ENCODE measurements at places on chromosomes 16 and 17.
A peak's percentile ranks its signal among the peaks of the same experiment; 100 is the strongest.

- no peak for DNase-seq
Measured at GRCh38 chr17:21113716-21114115, 13.0 kb upstream of the DHRS7B start.

DNA sequence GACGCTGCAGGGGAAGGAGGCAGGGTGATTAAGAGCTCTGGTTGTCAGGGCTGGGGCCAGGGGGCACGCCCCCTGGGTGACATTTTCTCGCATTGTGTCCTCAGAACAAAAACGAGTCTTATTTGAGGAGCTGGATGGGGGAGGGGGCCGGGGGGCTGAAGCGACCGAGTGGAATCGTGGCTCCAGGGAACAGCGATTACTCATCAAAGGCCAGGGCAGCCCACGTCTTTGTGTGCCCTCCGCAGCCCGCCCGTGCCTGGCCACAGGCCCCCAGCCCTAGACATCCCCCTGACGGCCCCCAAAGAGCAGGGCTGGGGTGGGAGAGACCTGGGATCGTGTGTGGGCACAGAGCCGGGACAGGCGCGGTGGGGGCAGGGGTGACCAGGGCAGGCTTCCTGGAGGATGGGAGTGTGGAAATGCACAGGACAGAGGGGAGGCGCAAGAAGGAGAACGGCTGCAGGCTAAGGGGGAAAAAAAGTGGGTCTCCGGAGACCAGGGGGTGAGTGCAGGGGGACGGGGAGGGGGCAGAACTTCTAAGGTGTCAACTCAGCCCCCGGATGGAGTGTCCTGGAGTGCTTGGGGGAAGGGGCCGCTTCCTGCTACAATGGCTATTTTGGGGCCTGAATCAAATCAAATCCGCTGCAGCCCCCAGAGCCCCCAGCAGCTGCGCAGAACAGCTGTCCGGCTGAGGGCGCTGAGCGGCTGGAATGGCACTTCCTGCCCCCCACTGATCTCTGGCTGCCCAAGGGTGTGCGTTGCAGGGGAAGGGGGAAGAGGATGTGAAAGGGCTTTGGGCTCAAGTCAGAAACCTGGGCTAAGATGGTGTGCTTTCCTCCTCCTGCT is 24.0 kb upstream of the PHB1 start:
- no peak for DNase-seq

- no peak for DNase-seq
Measured at GRCh38 chr16:50474138-50474537, 74.1 kb upstream of the NKD1 start.

DNA sequence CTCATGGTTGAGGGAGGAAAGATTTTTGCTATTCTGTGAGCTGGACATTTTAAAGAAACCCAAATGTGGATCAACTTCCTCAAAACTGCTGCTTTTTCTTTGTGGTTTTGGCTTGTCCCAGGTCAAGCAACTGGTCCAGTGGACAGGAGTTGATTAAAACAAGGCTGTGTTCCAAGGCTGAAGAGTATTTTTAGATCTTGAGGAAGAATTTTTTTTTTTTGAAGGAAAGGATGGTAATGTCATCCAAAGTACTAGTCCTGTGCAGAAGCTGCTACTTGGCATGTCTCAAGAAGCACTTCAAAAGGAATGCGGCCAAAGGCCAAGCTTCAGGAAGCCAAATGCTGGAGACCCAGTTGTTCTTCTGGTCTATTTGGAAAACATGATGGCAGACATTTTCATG is 8.0 kb upstream of the MYH2 start:
- DNase-seq, result no peak

DNA sequence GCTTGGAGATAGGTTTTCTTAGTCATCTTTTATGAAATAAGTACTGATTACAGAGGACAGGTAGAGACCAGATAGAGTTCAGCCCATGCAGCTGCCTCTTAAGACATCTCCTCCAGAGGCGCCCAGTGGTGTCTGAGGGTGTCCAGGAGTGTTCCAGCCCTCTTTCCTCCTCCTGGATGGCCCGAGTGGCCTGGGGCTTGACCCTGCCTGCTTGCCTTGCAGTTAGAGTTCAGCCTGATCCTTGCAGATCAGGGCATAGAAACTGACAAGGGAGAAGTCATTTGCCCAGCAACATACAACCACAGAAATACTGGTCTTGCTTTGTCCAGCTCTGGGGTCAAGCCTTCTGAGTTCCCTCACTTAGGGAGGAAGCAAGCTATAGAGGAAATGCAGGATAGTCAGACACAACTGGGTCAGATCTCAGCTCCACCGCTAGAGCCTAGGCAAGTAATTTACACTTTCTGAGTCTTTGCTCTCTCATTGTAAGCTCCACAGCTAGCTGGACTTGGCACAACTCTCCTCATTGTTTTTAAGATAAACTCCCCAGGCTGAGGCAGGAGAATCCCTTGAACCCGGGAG is 3.6 kb upstream of the CCL1 start:
- DNase-seq, result no peak

GRCh38 chr17:48100591-48101011 is 677 bp downstream of the CBX1 start:
- no peak for DNase-seq

- no peak for DNase-seq
Measured at GRCh38 chr17:5297245-5297644, 15.2 kb downstream of the RABEP1 start.

GRCh38 chr17:29045734-29046472 is 3.0 kb downstream of the PIPOX start:
- no peak for DNase-seq

- peak; percentile 28 for DNase-seq
Measured at GRCh38 chr16:87806641-87807546, 41.1 kb upstream of the KLHDC4 start.

DNA sequence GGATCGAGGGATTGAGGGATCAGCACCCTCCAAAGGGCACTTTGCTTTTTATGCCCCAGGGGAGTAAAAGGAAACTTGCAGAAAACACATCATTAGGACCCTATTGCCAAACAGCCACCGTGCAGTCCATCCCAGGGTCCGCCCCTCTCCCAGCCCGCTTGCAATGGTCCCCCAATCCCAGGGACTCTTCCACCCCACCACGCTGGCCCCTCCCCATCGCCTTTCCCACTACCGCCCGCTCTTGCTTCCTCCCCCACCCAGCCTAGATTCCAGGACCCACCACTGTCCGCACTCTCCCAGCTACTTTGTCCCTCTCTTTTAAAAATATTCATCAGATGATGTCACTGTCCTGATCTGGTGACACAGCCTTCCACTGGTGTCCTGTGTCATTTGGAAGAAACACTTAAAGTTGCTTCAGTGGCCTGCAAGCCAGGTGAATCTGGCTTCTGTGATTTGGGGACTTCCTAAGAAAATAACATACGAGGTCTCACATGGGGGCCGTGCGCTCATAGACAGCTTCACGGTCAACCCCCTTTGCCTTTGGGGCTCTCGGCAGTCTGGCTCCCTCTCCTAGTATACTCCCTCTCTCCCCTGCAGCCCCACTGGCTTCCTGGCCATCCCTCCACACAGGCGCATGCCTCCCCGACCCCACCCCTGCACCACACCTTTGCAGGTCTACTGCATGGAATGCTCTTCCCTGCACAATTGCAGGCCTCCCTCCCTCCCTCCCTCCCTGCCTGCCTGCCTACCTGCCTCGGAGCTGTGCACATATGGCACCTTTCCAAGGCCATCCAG is 127.9 kb downstream of the RBFOX3 start:
- no peak for DNase-seq

DNA sequence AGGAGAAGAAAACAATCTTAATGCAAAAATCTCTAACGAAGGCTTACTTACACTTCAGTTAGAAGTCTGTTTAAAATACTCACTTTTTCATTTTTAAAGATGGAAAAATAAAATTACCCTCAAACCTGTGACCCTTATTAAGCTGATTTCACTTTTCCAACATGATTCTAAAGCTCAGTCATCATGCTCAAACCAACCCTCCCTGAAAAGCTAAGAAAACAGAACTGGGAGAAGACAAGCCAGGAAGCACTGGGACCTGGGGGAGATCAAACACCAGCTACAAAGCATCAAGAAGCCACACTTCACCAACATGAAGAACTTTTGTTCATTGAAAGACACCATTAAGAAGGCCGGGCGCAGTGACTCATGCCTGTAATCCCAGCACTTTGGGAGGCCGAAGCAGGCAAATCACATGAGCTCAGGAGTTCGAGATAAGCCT is 88.8 kb downstream of the LITAF start:
- DNase-seq, result no peak

GRCh38 chr17:67718325-67718941 is 697 bp downstream of the NOL11 start:
- no peak for DNase-seq

DNA sequence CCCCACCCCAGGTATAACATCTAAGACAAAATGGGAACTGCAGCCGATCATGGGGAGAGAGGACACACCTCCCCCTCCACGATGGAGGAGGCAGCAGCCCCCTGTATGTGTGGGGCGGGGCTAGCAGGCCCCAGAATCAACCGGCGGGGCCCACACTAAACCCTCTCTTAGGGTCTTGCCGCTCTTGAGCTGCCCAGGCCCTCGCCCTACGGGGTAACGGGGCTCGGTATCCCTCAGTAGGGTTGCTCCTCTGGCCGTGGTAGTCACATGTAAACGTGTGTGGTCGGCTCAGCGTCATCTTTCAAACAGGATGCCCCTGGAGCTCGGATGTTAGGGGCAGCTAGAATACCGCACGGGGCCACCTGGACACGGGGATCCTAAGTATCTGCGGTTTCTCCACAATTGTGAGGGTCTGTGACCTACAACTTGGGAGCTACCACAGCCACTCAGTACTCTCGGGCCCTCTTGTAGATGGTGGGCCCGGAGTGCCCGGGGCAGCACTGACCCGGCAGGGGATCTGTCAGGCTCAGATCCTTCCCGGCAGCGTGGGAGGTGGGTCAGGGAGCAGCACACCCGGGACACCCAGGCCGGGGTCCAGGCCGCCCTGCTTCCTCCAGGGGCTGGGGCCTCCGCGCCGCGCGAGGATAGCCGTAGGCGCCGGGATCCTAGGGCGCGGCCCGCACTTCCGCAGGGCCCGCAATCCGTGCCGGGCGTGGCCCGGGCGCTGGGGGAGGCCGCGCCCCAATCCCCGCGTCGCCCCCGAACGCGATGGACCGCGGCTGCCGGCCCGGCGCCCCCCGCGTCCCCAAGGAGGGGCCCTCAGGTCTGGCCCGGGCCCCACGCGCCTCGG is 781 bp downstream of the ARHGDIA start:
- no peak for DNase-seq

- DNase-seq, result no peak
Measured at GRCh38 chr16:86510465-86511261, at the start of gene FOXF1. FOXF1 (plus strand) TSS chr16:86510527; CDS start chr16:86510570, 43 bp downstream.

- no peak for DNase-seq
Measured at GRCh38 chr17:13592427-13592826, 9.3 kb downstream of the HS3ST3A1 start.

- DNase-seq, result no peak
Measured at GRCh38 chr17:50394711-50395110, 2.6 kb downstream of the LRRC59 start.

DNA sequence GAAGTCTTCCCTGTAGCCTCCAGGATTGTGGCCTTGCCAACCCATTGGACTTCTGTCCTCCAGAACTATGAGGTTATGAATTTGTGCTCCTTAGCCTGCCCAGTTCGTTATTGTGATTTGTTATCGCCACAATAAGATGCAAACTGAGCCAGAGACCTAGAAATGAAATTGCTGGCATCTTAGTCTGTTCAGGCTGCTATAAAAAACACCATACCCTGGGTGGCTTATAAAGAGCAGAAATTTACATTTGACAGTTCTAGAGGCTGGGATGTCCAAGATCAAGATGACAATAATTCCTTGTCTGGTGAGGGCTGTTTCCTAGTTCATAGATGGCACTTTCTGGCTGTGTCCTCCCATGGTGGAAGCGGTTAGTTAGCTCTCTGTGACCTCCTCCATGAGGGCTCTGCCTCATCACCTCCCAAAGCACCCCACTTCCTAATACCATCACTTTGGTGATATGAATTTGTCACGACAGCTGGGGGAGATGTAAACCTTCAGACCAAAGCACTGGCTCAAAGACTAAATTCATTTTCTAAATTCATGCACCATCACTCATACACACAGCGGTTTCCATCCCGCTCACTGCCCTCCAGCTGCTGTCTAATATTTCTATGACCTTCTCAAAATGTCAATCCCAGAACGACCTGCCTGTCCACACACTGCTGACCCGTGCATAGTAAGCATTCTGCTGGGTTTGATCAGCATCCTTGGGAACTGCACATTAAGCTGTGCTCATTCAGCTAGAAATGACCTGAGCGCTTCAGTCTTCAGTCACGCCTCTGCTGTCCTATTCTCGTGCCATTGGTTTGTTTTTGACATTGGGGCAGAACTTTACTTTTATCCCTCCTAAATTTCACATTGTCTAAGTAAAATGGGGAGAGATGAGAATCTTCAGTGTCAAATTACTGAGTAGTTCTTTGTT is 36.6 kb downstream of the GINS3 start:
- DNase-seq, result no peak

DNA sequence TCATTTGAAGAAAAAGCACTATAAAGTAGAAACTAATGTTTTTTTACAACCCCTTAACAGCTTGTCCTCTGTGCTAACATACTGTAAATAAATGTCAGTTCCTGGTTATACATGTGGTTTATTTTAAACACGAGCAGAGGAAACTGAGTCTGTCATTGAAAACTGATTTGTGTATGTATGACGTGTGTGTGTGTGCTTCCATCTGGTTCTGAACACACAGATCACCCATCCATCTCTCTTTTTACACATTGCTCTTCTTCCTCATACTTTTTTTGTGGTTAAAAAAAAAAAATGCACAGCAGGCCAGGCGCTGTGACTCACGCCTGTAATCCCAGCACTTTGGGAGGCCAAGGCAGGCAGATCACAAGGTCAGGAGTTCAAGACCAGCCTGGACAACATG is 49.5 kb downstream of the ZNF423 start:
- no peak for DNase-seq

- DNase-seq, result no peak
Measured at GRCh38 chr17:4478318-4478830, 20.3 kb upstream of the SPNS2 start.

DNA sequence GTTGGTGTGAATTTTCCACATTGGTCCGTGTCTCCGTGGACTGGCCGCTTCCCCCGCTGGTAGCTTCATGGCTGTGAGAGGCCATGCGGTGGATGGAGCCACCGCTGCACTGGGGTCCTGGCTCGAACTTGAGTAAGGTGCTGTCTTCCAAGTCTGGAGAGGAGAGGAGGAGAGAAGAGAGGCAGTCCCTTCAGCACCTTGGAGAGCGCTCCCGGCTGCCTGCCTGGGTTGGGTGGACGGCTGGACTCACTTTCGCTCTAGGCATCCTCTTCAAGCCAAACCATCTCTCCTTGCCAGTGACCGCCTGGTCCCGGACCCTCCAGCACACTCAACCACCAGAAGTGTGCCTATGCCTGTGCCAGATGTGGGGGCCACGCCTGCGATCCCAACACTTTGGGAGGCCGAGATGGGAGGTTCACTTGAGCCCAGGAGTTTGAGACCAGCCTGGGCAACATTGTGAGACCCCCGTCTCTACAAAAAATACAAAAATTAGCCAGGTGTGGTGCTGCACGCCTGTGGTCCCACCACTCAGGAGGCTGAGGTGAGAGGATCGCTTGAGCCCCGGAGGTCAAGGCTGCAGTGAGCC is 6.2 kb downstream of the JPH3 start:
- DNase-seq, result no peak

DNA sequence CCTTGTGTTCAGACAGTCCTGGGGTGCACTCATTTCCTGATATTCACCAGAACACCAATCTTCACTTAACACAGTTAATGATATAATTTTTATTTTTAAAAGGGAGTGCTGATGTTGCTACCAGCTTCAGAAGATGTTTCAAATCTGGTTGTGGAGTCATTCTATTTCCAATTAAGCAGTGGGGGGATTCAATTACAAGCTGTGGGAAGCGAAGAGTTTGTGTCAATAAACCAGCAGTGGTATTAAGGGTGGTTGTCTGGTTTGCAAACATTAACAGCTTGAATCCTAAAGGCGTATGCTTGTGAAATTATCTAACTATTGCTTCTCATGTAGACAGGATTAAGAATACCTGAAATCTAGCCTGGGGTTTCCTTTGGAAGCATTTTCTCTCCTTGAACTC is 1637.5 kb upstream of the GOT2 start:
- no peak for DNase-seq

All from esophagus squamous epithelium (tissue), 5 donors.